ENCODE measurements at places on chromosomes 7 and 10.
A peak's percentile ranks its signal among the peaks of the same experiment; 100 is the strongest.

GRCh38 chr7:617614-618538, 98.2 kb upstream of the PDGFA start:
- DNase-seq = no peak

- DNase-seq = no peak
These were observed 34.8 kb downstream of the CUL1 start for GRCh38 chr7:148733496-148733895.

DNA sequence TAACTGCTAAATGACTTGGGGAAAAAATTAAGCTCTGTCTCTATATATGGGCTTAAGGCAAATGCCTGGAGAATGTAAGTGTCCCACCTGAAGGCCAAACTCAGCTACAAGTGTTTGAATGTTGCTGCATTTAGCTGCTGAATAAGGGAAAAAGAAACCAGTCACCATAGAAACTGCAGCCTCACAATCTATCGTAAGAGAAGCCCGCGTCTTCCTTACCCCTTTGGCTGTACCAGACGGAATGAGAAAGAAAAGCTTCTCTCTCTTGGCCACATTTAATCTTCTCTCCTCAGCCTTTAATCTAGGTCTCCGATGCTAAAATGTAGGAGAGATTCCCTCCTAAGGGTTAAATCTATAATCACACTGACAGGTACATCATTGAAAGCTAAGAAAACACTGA, 147.2 kb downstream of the SFMBT2 start:
- no peak for DNase-seq

- no peak for DNase-seq
These were observed 83.5 kb upstream of the PRKG1 start for GRCh38 chr10:50990568-50991455.

DNA sequence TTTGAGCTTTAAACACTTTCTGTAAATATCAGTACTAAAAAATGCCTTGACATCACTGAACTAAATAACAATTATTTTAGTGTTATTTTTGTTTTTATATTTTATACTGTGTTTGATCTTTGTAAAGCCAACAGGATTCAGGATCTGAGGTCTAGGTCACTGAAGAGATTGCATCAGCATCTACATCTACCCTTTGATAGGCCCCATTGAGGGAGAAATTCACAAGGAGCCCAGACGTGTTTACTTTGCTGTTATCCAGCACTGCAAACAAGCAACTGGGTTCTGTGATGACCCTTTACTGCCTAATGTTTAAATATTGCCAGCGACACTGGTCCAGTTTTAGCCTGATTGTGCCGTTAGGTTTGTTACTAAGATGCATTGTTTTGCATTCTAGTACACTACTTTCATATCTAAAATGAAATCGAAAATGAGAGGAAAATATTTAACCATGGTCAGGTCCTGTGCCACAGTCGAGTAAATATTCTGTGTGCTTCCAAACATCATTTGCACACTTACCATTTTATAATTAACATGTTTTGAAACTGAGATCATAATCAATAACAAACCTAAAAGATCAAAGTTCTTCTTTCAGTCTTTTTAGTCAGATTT, 48.7 kb downstream of the SP8 start:
- no peak for DNase-seq

- DNase-seq = no peak
These were observed 60.7 kb downstream of the ABCB4 start for GRCh38 chr7:87414794-87415188.

DNA sequence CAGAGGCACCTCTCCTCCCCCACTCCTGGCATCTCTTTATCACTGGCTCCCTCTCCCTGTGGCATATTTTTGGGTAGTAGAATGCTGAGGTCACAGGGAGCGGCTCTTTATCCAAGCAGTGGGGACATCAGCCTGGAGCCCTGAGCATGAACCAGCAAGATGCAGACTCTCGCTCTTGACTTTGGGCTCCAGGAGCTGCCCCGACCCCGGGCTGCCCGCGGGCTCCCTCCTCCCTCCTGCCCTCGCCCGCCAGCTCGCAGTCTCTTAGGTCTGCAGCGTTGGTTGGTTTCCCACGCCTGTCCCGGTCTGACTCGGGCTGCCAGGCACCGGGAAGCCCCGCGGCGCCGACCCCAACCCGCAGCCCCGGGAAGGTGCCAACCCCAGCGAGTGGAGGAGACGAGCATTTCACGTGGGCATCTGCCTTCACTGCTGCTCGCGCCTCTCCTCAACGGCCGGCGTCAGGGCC, 1.3 kb downstream of the INSYN2A start:
- peak; percentile 12 for DNase-seq

DNA sequence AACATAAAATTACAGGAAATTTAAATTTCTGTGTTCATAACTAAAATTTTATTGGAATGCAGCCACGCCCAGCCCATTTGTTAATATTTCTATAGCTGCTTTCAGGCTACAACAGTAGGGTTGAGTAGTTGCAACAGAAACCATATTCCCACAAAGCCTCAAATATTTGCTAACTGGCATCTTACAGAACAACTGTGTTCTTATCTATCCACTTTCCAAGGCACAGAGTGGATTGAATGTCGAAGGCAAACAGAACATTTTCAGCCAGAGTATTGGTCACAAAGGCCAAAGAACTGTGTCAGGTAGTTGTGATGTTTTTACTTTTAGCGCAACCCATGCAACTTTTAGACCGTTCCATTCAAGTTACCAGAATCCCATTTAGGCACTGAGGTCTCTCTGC, 51.1 kb upstream of the OPN4 start:
- DNase-seq = no peak

- no peak for DNase-seq
These were observed 204.1 kb downstream of the ZNF365 start for GRCh38 chr10:62578301-62578700.

DNA sequence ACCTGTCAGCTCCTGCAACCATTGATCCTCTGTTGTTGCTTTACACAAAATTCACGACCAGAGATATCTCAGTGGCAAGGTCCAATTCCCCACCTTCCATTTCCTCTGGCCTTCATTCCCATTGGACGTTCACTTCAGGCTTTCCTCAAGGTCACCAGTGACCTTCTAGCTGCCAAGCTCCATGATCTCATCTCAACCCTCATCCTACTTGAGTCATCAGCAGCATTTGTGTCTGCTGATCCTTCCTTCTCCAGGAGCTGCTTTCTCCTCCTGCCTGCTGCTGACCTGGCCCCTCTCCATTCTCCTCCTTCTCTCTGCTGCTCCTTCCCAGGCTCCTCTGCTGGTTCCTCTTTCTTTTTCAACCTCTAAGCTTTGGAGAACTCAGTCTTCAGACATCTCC, 66.2 kb upstream of the C10orf90 start:
- DNase-seq = no peak

- no peak for DNase-seq
These were observed 94.4 kb downstream of the CYP51A1 start for GRCh38 chr7:92039900-92040299.

DNA sequence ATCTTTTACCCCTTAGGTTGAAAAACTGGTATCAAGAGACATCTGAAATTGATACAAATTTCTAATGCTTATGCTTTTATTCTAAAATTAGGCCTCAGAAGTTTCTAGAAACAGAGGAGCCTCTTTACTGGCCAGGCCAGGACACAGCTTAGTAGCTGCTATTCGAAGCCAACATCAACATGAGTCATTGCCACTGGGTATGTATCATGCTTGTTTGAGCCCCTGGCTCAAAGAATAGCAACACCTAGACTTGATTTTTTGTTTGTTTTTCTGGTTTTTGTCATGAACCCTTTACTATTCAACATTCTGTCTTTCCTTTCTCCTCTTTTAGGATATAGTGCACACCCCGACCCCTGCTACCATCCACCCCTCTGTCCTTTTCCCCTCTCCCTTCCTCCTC, 90.9 kb upstream of the STK17A start:
- no peak for DNase-seq

DNA sequence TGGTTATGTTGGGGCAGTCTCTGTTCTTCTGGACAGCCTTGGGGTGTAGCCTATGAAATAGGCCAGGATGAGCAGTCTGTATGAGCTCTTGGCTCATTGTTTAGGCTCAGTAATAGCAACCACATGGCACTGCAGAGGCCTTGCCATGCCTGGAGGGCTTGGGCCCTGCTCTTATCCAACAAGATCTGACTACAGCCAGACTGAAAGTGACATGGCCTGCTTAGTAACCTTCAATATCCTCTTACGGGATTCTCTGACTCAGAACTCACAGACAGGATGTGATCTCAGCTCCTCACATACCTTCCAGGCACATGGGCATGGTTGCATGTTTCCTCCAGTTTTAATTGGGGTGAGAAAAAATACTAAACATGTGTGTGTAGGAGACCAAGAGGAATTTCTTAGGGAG, 289.3 kb downstream of the PTEN start:
- DNase-seq = no peak

DNA sequence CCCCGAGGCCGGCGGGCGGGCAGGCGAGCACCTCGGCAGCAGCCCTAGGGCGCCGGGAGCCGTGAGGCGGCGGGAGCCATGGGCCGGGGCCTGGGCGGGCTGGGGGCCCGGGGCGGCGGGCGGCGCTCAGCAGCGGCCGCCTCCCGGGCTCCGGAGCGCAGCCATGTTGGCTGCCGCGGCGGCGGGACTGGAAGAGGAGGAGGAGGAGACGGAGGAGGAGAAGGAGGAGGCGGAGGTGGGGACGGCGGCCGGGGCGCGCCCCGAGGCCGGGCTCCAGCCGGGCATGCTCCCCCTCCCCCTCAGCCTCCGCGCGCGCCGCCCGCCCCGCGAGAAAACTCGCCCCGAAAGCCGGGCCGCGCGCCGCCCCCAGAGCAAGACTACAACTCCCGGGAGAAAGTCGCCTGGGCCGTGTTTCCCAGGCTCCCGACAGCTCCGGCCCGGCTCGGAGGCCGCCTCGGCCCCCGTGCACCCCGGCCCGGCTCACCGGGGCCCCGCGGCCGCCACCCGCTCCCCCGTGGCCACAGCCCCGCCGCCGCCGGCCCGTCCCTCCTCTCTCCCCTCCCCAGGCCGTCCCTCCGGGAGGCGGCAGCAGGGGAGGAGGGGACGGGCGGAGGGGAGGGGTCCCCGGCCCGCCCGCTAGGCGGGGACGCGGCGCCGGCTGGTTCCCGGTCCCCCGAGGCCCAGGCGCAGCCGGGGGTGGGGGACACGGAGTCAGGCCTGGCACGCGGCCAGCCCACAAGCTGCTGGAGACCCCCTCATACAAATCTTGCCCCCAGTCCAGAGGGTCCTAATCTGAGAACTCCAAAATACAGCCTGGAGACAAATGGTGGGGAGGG, at the start of gene DLG5:
TSS of gene DLG5 (minus strand) at position 190 of the 836 bp plus-strand sequence. CDS start 235 bp downstream, outside the sequence.
- DNase-seq = peak; percentile 58

GRCh38 chr7:3194501-3195141, 106.4 kb upstream of the SDK1 start:
- DNase-seq = no peak

GRCh38 chr10:102714621-102715455, at the start of gene SFXN2:
Gene SFXN2 (plus strand): TSS chr10:102714636. CDS start chr10:102726637, 12,001 bp downstream.
- no peak for DNase-seq

GRCh38 chr7:128164955-128165670, 76.0 kb upstream of the LEP start:
- DNase-seq = no peak

GRCh38 chr10:82191653-82192052, 316.7 kb downstream of the NRG3 start:
- peak; percentile 48 for DNase-seq

GRCh38 chr7:27115221-27116026, 12.9 kb upstream of the HOXA2 start:
- DNase-seq = no peak

DNA sequence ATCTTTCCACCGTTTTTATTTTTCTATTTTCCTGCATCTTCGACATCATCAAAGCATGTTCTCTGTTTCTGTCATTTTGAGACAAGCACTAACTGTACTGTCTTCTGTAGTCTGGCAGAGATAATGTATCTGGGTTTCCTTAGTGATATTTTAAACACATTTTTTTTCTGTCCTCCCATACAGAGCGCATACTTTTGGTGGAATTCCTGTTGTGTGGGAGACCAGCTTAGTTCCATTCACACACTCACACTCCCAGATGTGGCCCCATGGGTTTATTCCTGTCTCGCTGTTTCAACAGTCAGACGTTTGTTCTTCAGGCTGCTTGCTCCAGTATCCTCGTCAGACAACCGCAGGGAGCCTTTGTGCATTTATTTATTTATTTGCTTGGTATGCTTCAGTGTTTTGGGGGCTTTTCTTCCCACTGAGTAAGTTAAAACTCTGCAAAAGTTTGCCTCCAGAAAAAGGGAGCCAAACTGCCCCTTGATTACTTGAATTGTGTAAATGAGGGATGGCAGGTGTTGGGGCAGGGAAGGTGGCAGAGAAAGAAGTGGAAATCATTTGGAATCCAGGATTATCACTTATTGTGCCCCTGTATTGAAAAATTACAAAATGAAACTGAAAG, 456.8 kb upstream of the KLF6 start:
- DNase-seq = peak; percentile 5

- DNase-seq = no peak
These were observed 90.7 kb upstream of the C1QL3 start for GRCh38 chr10:16612115-16612980.

GRCh38 chr10:60943316-60944057, 498 bp downstream of the RHOBTB1 start:
- DNase-seq = peak; percentile 82

- no peak for DNase-seq
These were observed 69.2 kb downstream of the PHYHIPL start for GRCh38 chr10:59245686-59246085.

- no peak for DNase-seq
These were observed 46.8 kb upstream of the PDLIM1 start for GRCh38 chr10:95337423-95338160.

- DNase-seq = no peak
These were observed 37.8 kb downstream of the SGCE start for GRCh38 chr7:94618126-94618525.

DNA sequence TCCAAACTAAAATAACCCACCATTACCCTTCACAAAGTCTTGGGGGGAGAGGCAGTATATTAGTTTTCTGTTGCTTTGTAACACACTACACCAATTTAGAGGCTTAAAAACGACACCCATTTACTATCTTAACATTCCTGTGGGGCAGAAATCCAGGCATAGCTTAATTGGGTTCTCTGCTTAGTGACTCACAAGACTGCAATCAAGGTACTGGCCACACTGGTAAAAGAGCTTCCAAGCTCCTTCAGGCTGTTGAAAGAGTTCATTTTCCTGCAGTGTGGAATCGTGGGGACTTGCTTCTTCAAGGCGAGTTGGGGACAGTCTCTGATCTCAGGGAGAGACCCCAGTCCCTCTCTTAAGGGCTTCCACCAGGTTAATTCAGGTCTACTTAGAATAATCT, 139.1 kb downstream of the XPNPEP1 start:
- DNase-seq = no peak

DNA sequence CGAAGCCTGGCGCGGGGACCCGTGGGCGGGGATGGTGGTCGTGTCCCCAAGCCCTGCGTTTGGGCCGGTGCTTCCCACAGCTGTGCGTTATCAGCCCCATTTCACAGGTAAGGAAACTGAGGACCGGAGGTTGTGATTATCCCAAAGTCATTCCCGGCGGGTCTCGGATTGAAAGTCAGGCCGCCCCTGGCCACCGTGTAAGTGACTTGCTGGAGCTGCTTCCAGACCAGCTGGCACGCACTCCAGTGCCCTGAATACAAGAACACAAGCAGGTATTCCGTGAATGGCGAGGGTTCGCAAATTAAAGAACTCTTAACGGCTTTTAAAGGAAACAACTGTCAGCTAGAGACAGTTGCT, 675 bp upstream of the ATE1 start:
- peak; percentile 51 for DNase-seq

- peak; percentile 36 for DNase-seq
These were observed 98.9 kb downstream of the LHPP start for GRCh38 chr10:124560377-124561105.
